ENCODE measurements at places on chromosomes 7 and 10.
A peak's percentile ranks its signal among the peaks of the same experiment; 100 is the strongest.

GRCh38 chr7:42700406-42701327, 211.2 kb downstream of the C7orf25 start:
- DNase-seq = no peak

GRCh38 chr7:157645539-157645938, 308.7 kb downstream of the DNAJB6 start:
- DNase-seq = no peak

DNA sequence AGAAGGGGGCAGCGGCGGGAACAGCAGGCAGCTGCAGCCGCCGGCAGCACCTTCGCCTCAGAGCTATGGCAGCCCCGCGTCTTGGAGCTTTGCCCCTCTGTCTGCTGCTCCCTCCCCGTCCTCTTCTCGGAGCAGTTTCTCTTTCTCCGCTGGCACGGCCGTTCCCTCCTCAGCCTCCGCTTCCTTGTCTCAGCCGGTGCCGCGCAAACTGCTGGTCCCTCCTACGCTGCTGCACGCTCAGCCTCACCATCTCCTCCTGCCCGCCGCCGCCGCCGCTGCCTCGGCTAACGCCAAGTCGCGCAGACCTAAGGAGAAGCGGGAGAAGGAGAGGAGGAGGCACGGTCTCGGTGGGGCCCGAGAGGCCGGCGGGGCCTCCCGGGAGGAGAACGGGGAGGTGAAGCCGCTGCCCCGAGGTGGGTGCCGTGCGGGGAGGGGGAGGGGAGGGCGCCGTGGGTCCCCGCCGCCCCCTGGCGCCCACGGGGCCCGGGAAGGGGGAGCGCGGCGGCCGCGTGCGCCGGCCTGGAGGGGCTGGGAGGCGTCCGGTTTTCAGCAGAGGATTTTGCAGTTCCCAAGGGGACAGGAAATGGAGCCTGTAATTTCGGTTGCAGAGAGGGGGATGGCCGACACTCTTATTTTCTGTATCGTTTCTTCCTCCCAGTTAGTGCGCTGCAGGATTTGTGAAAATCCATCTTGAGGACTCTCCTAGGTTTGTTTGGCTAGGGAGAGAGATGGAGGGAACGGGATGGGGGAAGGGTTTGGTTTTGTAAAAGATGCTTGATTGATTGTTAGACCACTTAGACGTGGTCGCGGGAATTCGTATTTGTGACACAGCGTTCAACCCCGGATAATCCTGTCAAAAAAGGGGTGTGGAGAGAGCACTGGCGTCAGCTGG, 630 bp downstream of the RSBN1L start:
- peak; percentile 47 for DNase-seq

DNA sequence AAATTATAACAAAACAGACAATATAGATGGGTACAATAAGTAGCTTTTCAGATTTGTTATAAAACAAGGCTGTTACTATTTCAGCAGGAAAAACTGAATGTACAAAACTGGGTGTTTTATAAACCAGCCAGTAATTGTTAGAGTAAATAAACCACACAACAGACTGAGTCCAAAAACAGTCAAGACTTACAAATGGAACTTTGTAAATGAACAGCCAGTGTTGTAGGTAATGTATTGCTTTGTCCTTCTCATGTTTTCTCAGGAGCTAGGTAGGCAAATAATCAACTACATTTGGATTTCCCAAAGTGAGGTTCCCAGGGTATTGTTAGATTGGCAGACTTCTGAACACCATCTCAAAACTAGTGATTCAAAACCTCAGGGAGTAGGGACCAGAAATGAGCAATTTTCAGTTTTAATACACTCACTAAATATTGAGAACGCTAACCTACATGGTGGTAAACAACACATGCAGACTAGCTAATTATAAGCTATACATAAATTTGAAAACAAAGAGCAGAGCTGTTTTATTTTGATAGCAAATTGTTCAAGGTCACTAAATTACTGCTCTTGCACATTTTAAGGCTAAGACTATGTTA, 36.2 kb downstream of the HERPUD2 start:
- peak; percentile 11 for DNase-seq

- DNase-seq = no peak
Measured at GRCh38 chr7:83541187-83541960, 107.6 kb downstream of the SEMA3E start.

DNA sequence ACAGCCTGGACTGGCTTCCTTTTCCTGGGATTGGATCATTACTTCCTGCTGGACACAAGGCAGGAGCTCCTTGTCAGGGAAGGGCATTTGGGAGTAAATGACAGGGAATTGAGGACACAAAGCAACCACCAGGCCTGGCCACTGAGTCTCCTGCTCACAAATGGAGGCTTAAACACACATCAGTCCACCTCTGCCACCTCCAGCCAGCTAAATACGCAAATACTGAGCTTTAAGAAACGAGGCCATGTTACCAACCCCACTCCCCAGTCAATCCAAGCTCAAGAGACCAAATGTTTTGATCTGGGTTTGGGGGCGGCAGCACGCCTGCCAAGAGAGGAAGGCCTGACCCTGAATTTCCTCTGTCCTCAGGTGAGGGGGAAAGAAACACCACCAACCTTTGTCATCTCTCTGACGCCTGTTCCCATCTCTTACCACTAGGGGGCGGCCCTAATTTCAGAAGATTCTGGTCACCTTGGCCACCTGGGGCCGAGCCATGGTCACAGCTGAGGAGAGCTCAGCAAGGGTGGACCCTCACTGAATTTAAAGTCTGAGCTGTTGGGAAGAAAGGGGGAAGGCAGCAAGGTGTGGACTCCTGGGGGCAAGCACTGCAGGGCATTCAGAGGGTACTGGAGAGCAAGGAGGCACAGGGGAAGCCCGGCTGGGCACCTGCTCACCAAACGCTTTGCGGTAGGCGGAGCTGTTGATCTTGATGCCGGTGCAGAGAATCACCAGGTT, 16.5 kb downstream of the AIFM2 start:
- peak; percentile 54 for DNase-seq

DNA sequence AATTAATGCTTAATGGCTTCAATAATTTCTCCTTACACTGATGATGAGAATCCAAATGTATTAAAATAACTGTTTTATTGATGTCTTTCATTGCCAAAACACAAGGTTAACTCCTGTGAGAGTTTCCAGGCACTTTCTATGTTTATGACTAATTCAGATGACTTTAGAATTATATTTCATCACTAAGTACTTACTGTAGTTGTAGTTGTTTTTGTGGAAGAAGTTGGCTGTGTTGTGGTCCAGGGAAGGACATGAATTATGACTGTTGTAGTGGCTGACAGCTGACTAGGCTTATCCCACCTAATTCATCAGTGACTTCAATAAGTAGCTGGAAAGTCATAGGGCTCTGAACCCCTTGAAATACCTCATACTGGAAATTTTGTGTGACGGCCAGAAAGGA, 254.8 kb downstream of the HGF start:
- DNase-seq = no peak

DNA sequence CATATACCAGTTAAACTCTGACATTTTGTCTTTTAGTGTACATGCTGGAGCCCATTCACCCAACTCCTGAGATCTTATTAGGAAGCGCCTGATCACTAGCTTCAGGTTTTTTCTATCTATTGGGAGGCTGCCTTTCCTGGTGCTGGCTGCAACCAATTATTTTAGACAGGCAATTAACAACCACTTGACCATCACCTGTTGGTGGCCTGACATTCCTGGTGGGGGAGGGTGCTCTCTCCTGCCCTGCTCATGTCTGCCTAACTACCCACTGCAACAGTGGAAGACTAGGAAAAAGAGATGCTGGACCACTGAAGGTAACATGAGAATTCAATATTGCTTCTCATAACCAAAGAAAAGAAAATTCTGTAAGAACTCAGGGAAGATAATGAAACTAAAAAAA, 190.3 kb upstream of the GRM3 start:
- DNase-seq = no peak

- DNase-seq = no peak
Measured at GRCh38 chr10:70191161-70191971, 21.1 kb upstream of the SAR1A start.

- DNase-seq = no peak
Measured at GRCh38 chr7:22549667-22550513, 49.9 kb upstream of the STEAP1B start.

DNA sequence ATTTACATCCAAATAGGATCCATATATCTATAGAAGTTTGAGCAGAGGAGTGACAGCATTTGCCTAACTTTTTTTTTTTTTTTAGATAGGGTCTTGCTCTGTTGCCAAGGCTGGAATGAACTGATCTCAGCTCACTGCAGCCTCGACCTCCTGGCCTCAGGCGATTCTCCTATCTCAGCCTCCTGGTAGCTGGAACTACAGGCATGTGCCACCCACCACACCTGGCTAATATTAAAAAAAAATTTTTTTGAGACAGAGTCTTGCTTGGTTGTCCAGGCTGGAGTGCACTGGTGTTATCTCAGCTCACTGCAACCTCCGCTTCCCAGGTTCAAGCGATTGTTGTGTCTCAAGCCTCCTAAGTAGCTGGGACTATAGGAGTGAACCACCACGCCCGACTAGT, 15.1 kb downstream of the PPIA start:
- DNase-seq = no peak

DNA sequence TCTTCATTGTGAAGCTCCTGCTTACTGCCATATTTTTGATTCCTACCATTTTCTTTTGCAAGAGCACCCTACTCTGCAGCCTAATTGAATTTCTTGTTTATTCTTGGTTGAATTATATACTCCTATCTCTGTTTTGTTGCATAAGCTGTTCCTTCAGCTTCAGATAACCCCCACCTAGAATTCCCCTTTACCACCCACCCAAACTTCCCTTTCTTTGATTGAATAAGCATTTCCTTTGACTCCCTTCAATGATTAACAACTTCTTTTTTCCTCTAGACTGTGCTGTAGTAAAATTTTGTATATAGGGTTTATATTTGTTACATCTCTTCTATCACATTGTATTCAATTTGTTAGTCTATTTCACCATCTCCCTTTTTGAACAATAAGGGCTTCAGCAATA, 168.1 kb downstream of the GPR37 start:
- no peak for DNase-seq

DNA sequence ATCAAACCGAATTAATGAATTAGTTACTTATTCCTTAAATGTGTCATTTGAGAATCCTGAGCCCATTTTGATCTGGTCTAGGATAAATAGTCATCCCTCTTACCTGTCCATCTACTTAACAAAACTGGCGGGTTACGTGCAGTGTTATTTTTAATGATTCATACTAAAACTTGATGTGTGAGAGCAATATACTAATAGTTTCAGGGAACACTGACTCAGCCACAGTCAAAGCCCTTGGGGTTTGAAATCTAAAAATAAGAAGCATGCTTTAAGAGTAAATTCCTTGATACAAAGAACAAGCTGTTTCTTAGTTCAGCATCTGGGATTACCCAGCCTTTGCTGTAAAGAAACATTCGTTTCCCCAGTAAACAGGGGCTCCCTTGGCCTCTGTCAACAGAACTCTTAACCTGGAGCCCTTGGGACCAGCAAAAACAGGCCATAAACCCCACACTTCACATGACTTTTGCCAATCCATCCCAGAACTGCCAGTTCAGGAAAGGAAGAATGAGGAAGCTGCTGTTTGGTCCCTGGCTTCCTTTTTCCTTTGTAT, 370.6 kb upstream of the IGFBP3 start:
- DNase-seq = no peak

DNA sequence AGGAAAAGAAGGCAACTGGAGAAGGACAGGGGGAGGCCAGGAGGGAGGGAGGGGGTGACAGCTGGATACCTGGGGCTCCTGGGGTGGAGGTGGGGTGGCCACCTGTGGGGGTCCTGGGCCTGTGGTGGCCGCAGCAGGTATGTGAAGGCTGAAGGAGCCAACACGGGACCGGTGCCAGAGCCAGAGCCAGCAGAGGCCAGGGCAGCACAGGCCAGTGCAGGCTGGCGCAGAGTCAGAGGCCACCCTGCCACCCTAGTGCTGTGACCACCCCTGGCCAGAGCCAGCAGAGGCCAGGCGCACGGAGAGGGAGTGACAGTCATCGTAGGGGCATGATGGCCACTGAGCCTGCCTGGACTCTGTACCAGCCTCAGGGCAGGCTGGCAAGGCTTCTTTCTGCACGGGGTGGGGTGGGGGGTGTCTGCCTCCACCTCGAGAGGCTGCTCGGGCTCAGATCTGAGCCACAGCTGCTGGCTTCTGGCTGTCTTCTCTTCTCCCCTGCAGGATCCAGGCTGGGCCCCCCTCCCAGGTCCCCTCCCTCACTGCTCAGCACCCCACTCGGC, 28.8 kb downstream of the YKT6 start:
- no peak for DNase-seq

- DNase-seq = no peak
Measured at GRCh38 chr10:30103595-30104320, 44.4 kb upstream of the JCAD start.

- no peak for DNase-seq
Measured at GRCh38 chr7:30933124-30933974, 21.7 kb downstream of the AQP1 start.

DNA sequence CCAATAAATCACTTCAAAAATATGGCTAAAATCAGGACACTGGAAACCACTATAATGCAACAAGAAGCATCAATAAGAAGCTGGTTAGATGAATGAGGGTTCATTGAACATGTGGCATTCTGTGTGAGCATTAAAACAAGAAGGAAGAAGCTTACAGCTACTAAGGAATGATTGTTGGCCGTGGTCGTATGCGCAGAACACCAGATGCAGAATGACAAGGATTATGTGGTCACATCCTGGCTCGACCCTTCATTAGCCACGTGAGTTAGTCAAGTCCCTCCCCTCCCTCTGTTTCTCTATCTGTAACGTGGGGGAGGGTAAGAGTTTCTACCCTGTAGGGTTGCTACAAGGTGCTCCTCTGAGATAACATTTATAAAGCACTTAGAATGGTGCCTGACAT, 174.3 kb downstream of the ADAM12 start:
- DNase-seq = no peak

GRCh38 chr7:123916240-123916724, 8.8 kb upstream of the SPAM1 start:
- peak; percentile 2 for DNase-seq

GRCh38 chr10:68153473-68154210, 44.4 kb downstream of the MYPN start:
- DNase-seq = peak; percentile 9

DNA sequence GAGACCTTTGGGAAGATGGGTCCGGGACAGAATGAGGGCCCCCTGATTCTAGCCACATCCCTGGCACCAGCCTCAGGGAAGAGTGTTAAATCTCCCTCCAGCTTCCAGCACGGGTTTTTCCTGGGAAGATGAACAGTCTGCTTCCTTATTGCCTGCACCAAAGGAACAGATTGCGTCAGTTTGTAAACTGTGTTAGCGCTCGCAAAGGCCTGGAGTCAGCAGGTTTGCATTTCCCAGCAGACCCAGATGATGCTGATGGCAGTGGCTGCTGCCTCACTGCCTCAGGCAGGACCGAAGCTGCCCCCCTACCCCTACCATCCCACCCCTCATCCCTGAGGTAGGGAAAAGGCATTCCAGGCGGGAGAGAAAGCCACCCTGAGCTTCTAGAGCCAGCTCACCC, 34.6 kb upstream of the LRRC4 start:
- no peak for DNase-seq

All from activated CD4-positive, alpha-beta T cell treated with anti-CD3 and anti-CD28 coated beads, Interleukin-2, Interleukin-4, amounts not matched to agents 100 ng/mL and 50 ng/mL, durations not matched to agents 16 hours and 8 hours (primary cell).